Ovary (tissue), 10 donors: ENCODE measurements at places on chromosomes 4 and X. TPM values are rescaled to one million over a fixed set of nuclear protein-coding genes. Genes with fewer than 3 reads are reported as not detected.

Gene XPNPEP2
- 6.4 TPM for total RNA-seq

Gene MAMLD1
- 7.1 TPM for total RNA-seq

Gene XAGE2
- not detected for total RNA-seq

GRCh38 chr4:16157609-16158503, 68.4 kb downstream of the TAPT1 start:
- no peaks in the 10 kb centered on the region for H3K36me3 ChIP-seq
- no peaks in the 10 kb centered on the region for H3K27me3 ChIP-seq
- H3K27ac ChIP-seq, result no peak overlapping the region
- DNase-seq, result no peak
- H3K4me3 ChIP-seq, result no peak overlapping the region
- peaks cover 4% of the 10 kb centered on the region for H3K4me1 ChIP-seq

- no peaks in the 10 kb centered on the region for H3K27me3 ChIP-seq
- H3K36me3 ChIP-seq, result no peaks in the 10 kb centered on the region
- H3K27ac ChIP-seq, result no peak within 1 kb of the TSS
Observed at GRCh38 chr4:170089668-170090351, at the start of gene AADAT. AADAT (minus strand) TSS chr4:170089956; CDS start chr4:170089690, 266 bp downstream.
